Stimulated activated CD8-positive, alpha-beta memory T cell treated with anti-CD3 and anti-CD28 coated beads, Interleukin-7, amount 100 ng/mL, for 1 hour (primary cell): ENCODE measurements at places on chromosomes 5 and 9.

- DNase-seq: no peak
These were observed 451.9 kb downstream of the TMEM38B start for GRCh38 chr9:106146066-106146840.

DNA sequence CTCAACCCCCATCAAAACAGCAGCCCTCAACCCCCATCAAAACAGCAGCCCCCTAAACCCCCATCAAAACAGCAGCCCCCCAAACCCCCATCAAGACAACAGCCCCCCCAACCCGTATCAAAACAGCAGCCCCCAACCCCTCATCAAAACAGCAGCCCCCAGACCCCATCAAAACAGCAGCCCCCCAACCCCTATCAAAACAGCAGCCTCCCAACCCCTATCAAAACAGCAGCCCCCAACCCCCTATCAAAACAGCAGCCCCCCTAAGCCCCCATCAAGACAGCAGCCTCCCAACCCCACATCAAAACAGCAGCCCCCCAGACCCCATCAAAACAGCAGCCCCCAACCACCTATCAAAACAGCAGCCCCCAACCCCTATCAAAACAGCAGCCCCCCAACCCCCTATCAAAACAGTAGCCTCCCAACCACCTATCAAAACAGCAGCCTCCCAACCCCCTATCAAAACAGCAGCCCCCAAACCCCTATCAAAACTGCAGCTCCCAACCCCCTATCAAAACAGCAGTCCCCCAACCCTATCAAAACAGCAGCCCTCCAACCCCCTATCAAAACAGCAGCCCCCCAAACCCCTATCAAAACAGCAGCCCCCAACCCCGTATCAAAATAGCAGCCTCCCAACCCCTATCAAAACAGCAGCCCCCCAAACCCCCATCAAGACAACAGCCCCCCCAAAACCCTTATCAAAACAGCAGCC, 1.2 kb downstream of the TPPP start:
- no peak for DNase-seq

GRCh38 chr5:3284506-3284905, 311.1 kb upstream of the IRX1 start:
- no peak for DNase-seq

DNA sequence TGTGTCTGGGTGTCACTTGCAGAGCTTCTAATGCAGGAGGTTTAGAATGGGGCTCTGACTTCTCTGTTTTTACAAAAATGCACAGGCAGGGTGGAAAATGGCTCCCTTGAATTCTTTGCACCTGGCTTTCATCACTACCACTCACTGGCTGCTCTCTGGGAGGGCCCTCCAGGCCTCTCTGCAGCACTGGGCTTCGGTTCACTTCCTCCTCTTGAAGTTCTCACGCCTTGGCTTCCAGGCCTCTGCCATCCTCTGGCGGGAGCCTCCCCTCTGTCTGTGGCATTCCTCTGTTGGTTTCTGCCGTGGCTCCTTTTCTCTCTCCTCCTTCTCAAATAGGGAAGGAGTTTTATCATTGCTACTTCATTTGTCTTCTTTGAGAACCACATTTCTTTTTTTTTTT, 2.8 kb upstream of the PRLR start:
- no peak for DNase-seq

DNA sequence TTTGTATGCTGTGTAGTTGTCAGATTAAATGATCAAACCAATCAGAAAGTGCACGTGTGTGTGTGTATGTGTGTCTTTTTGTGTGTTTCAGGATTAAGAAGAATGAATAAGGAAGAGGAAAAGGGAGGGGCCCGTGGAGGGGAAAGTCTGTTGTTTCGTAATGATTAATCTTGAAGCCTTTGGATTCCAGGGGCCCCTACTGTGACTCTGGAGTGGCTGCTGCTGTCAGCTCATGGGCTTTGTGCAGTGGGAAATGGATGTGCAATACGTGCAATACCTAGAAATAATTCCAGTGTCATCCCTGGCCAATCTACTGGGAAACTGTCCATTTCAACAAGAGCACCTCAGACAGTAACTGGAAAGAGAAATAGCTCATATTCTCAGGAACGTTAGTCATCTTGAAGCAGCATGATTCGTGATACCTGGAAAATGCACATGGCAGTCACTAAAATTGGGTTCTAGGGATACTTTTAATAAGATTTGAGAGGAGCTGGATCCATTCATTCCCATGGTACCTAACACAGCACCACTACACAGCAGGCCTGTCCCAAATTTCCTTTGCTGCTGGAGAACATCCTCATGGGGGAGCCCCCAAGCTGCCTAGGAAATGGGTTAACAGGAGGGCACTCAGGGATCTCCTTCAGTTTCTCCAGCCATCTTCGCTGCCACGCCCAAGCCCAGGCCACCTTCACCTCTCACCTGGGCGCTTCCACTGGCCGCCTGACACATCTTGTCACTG, 186.3 kb downstream of the NR3C1 start:
- DNase-seq: no peak
